Stimulated activated CD4-positive, alpha-beta T cell treated with anti-CD3 and anti-CD28 coated beads, Interleukin-15, amount 100 ng/mL, for 1 hour (primary cell): ENCODE measurements at places on chromosomes 2 and 18.

- no peak for DNase-seq
These were observed 62.8 kb downstream of the BOD1L2 start for GRCh38 chr18:57209713-57210106.

- no peak for DNase-seq
These were observed 1.1 kb upstream of the IMP4 start for GRCh38 chr2:130341562-130342019.

DNA sequence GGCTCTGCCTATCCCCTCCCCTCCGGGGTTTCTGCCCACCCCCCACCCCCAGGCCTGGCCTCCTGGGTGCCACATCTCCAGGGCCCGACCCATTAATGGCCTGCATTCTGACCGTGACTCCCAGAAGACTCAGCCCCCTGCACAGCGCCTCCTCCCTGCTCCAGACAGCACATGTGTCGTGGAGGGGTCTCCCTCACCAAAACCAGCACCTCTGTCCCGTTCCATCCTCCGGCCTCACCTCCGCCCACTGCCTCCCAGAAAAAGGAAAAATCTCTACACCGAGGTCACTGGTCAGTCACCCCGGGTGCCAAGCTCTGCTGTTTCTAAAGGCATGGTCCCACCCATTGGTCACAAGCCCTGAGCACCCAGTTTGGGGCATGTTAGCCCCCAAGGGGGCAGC lies 65.2 kb downstream of the GBX2 start:
- no peak for DNase-seq

GRCh38 chr2:190625691-190626090 lies 23.2 kb upstream of the NAB1 start:
- DNase-seq, result no peak

DNA sequence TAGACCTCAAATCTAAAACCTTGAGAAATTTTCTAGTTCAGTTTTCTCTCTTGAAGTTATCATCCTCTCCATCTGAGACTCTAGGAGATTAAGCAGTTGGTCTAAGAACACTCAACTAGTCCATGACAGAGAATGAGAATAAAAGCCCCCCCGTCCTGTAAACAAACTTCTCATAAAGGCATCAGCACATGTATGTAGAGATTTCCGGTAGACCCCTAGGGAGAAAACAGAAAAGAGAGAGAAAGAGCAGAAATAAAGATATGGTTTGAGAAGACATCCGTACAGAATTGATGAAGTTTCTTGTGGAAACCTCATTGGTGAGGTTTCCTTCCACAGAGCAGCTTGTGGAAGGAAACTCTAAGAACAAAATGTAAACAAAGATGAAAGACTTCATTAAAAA lies 3.2 kb upstream of the GPR155 start:
- DNase-seq, result no peak

- DNase-seq, result no peak
These were observed 129.2 kb downstream of the IKZF2 start for GRCh38 chr2:213021971-213022899.

GRCh38 chr2:9984217-9984739 lies 32.8 kb downstream of the GRHL1 start:
- no peak for DNase-seq

DNA sequence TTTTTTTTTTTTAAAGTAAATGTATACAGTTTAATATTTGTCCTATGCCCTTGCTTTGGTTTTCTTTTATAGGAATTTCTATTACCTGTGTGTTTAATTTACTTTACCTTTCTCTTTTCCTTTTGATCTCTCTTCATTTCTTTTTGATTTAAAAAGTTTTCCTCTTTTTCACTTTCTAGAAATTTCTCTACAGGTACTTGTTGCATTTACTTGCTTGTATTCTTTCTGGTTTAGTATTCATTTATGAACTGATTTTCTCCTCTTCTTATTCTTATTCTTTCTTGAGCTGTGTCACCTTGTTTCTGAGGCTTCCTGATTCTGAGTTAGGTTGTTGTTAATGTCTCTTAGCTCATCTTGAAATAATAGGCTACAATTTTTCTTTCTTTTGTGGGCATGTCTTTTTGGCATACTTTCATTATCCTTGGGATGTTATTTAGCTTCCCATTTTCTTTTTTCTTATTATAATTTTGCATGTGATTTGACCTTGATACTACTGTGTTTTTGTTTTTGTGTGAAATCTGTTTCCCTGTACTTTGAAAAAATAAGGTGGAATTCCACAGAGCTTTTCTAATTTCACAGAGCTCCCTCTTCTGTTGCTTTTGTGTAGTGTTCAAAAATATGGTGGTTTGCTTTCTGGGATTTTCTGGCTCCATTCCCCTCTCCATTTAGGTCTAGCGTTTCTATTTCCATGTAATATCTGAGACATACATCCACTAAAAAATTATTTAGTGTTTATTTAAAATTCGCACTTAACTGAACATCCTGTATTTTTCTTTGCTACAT lies 25.5 kb upstream of the ALMS1 start:
- DNase-seq, result no peak

DNA sequence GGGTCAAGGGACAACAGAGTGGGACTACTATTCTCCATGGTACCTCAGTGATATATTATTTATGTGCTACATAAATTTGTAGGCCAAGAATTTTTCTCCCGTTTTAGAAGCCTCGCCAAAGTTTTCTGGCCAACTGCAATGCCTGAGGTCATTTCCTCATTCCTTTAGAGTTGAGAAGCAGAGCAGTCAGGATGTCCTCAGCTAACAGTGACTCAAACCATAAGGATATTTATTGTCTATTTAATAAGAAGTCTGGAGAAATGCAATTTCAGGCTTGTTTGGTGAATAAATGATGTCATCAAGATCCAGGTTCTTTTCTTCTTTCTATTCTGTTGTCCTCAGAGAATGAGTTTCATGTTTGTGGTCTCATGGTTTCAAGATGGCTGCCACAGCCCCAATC lies 91.0 kb downstream of the ADCYAP1 start:
- DNase-seq, result no peak

DNA sequence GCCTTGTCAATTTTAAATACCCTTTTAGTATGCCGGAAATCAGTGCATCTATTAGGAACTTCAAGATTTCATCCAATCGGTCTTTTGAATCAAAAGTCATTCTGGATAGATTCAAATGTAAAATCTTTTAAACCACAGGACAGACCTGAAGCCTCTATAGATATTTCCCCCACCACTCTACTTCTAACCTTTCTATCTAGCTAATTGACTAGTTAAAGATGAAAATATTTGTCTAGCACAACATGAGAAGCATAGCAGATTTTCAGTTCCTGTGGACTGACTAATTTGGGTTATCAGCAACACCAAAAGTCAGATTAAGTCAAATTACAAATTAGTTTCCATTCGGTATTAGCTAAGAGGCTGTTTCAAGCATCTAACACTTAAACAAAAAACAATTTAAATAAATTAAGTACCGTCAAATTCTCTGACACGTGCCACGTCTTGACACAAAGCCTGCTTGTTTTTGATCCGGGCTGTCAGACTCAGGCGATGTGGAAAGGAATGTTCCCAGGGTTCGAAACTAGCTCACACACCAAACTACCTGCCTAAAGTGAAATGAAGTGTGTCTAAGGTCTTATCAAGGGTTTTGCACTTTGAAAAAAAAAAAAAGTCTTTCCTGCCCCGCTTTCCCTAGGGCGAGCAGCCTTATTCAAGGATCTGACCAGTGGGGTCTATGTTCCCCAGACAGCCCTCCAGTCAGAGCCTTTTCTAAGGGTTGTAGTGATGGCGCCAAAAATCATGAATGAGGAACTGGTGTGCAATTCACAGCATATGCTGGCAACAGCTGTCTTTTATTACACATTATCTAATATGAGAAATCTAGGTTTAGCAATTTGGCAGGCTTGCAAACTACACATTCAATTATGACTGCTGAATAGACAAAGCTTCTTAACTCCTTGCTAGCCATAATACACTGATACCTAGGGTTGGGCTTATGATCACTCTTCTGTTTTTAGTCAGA lies 4.7 kb downstream of the CYTIP start:
- DNase-seq, result no peak

DNA sequence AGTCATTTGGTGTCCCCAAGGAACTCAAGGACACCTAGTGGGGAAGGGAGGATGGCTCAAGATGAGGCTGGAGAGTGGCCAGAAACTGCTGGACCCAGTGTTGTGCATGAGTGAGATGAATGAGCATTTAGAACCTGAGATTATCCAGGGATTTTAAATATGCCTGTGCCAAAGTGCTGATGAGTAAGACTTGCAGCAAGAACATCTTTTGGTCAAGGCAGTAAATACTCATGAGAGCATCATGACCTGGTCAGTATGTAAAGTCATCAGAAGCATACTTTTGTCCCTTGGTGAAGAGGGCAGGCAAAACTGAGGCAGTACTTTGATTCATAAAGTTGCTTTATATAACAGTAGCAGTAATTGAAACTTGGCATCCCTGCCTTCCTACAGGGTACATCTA lies 3.1 kb upstream of the SPP2 start:
- DNase-seq, result no peak

DNA sequence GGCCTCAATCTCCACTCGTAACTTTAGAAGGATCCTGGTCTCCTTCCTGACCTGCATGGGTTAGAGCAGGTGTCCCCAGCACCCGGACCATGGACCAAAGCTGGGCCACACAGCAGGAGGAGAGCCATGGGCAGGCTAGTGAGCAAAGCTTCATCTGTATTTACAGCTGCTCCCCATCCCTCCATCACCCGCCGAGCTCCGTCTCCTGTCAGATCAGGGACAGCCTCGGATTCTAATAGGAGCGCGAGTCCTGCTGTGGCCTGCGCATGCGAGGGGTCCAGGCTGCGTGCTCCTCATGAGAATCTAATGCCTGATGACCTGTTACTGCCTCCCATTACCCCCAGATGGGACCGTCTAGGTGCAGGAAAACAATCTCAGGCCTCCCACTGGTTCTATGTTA lies 297.7 kb upstream of the SALL3 start:
- DNase-seq, result no peak

GRCh38 chr2:202408546-202409140 lies 32.5 kb downstream of the BMPR2 start:
- no peak for DNase-seq

DNA sequence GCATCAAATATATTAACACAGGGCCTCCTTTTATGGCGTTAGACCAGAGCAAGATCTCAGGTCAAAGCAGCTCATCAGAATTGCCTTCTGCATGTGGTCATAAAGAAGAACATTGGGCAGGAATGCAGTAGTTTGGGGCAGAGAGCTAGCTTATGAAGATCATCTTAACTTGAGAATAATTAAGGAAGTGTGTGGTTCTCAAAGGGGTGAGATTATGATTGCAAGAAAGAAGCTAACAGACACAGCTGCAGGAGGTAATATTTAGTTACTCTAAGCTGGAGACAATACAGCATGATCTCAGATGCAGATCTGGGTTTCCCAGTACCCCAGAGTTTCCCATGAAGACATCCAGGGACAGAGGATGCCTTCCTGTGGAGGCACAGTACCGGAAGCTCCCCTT lies 91.6 kb downstream of the TTC27 start:
- DNase-seq, result no peak

- DNase-seq, result no peak
These were observed 137.9 kb upstream of the CXCR4 start for GRCh38 chr2:136255648-136256461.

DNA sequence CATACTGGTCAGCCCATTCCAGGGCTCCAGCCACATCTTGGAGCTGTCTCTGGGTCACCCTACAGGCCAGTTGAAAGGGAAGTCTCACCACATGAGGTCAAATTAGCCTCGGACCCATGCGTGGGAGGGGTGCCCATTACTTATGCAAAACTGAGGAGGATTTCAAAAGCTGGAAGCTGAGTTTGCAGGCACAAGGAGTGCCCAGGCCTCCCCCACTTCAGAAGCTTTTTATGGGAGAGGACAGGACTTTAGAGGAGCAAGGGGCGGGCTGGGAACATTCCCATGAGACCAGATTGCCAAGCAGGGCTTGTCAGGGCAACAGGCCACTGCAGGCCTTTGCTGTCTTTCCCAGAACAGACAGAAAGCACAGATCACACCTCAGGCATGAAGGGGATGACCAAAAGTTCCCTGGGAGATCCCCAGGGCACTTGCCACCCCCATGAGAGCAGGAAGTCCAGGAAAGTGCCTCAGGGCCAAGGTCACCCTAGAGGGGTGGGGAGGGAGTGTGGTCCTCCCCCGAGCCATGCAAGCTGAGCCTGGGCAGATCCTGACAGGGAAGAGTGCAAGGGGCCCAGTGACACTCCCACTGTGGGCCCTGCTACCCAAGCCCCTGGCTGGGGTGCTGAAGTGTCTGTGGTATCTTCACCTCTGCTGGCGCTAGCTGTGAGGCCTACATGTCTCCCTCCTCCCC lies 267.7 kb downstream of the BCL11A start:
- no peak for DNase-seq

DNA sequence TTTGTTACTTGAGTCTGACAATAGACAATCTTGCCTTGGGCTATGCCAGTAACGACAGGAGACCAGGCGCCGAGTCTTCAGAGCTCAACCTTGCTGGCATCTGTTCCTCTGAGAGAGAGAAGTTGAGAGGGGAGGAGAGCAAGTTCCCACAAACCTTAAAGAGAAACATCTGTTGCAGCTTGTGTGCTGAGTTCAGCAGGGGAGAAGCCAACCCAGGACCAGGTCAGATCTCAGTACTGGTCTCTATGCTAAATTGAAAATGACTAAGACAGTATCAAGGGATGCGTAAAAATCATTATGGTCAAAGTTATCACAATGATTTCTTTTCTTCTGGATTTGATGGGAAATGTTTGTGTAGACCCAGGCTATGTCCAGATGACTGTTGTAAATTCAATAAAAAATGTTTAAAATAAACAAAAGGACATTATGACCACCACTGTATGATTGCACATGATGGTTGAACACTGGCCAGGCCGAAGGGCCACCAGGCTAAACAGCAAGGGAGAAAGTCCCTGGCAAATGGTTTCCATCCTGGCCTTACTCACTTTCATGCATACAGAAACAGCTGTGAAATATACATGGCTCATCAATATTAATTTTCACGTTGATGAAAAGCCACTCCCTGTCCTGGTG lies 100.3 kb upstream of the PMAIP1 start:
- DNase-seq, result no peak

DNA sequence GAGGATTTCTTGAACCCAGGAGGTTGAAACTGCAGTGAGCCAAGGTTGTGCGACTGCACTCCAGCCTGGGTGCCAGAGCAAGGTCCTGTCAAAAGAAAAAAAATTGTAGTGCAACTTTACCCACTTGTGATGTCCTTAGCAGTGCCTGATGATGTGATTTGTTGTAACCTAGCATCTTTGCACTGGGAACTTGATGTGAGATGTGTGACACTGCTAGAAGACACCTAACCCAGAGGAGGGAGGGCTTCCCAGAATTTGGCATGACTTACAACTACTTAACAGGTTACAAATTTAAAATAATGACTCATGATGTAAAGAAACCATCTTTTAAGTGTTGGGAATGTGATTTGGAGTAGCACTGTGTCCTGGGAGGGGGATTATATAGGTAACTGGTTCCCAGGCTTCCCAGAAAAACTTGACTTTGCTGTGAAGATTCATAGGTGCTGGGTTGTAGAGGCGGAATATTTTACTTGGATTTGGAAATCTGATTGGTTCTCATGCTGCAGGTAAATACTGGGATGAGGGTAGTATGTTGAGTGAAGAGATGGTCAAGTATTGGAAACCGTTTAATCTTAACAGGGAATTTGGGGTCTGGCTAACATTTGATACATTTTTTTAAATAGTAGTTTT lies 3.7 kb downstream of the EEF1B2 start:
- no peak for DNase-seq
